ENCODE measurements at places on chromosomes 16 and 17.

DNA sequence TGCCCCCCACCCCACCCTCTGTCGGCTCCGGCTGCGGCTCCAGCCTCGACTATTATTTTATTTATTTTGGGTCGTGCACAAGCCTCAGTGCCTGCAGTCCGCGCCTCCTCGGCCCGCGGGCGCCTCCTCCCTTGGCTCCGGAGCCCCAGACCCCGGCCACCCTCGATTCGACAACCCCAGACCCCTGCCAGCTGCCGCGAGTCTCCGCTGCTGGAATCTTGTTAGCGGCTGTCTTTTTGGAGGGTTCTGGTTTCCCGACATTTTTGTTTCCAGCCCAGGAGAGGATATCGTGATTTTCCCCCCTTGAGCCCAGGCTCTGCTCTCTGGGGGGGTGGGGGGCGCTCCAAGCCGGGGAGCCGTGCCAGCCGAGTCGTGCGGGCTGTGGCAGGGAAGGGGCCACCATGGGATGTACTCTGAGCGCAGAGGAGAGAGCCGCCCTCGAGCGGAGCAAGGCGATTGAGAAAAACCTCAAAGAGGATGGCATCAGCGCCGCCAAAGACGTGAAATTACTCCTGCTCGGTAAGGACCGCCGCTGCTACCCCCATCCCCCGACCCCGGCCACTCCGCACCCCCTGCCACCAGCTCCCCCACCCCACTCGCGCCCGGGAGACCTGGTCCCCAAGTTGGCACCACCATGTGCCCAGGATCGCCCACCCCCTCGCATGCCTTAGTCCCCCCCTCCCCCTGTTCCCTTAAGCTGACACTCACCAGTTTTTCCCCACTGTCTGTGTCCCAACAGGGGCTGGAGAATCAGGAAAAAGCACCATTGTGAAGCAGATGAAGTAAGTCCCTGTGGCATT is 746 bp downstream of the GNAO1 start:
- no peak for DNase-seq

- no peak for DNase-seq
Measured at GRCh38 chr16:54647725-54648221, 282.9 kb upstream of the IRX5 start.

DNA sequence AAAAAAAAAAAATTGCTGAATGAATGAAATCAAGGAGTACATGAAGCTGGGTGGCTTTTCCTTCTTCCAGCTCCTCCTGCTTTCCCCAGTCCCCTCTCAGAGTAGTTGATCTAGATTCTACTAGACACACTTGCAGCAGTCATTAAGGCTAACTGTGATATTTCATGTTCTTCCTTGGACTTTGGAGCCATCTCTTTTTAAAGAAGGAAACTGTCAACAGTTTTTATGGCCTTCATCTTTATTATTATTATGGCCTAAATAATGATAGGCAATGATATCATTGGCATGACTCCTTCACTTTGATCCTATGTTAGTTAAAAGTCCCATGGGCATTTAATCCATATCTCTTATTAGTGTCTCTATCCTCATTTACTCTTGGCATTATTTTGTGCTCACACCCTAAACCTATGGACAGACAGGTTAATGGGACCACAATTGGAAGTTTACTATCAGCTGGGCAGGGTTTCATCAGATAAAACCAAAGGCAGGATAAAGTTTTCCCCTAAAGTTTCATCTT is 9.7 kb downstream of the C17orf78 start:
- no peak for DNase-seq

DNA sequence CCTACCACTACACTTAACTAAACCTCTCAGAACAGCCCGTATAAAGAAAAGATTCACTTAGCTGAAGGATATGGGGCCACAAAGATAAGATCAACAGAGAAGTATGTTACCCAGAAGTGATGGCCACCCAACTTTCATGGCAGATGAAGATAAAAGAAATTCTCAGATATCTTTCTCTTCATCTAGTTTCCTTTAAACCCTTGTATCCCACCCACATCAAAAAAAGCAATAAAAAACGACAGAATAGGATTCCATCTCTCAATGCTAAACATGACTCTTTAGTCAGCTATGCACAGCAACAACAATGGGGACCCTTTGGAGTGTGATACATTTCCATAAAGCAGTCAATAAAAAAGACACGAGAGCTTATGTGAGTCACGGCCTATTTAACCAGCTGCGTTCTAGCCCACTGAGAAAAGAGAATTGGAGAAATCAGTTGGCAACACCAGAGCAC is 86.6 kb downstream of the SNX11 start:
- DNase-seq, result peak; percentile 19

- DNase-seq, result no peak
Measured at GRCh38 chr16:3140603-3141427, 6.0 kb downstream of the ZNF213 start.

DNA sequence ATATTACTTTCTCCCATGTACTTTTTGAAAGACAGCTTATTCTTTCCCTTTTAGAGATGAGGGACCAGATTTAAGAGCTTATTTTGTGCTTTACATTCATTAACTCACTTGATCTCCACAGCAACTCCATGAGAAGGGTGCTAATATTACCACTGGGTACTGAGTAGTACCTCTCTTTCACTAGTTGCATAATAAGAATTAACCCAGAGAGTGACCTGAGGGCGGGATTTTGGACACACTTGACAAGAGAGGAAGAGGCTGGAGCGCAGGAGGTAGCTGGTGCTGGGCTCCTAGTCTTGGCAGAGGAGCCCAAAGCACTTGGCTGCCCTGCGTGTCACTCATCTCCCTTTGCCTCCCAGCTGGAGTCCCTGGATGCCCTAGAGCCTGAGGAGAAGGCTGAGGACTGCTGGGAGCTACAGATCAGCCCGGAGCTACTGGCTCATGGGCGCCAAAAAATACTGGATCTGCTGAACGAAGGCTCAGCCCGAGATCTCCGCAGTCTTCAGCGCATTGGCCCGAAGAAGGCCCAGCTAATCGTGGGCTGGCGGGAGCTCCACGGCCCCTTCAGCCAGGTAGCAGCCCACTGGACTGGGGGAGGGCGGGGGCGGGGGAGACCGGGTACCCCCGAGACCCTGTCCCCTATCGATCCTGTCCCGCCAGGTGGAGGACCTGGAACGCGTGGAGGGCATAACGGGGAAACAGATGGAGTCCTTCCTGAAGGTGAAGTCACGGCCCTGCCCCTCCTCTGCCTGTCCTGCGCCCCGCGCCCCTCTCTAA is 1.7 kb upstream of the MAZ start:
- DNase-seq, result no peak

DNA sequence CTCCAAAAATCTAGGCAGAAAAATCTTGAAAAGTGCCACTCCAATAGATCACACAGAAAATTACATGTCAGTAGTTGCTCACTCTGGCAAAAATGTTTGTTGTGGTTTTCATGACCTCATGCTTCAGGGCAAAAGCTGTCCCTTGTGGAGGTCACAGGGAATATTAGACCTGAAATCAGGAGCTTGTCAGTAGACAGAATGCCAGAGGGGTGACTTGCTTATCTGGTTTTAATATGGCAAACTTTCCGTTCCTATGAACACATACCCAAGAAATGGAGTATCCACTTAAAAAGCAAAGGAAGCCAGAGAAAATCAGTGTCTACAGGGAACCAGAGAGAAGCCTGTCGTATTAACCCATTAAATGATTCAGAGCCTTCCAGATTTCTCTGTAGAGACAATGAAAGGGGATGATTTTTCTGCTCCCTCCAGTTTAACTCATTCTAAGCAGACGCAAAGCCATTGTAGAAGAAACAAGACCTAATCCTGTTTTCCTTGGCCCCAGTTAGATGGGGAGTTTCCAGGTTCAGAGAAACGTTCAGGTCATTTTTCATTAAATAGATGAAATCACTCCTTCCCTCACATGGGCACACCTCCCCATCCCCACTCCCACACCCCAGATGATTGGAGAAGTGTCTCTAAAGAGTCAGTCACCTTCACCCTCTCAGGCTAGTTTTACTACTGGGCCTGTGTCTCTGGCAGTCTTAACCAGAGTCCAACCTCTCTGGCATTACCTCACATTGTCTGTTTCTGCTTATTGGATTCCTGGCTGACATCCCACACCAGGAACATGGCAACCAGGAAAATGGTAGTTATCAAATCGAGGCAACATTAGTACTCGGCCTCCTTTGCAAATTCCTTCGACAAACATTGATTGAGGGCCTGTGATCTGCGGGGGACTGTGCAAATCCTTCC is 6.0 kb downstream of the SOX9 start:
- DNase-seq, result no peak

DNA sequence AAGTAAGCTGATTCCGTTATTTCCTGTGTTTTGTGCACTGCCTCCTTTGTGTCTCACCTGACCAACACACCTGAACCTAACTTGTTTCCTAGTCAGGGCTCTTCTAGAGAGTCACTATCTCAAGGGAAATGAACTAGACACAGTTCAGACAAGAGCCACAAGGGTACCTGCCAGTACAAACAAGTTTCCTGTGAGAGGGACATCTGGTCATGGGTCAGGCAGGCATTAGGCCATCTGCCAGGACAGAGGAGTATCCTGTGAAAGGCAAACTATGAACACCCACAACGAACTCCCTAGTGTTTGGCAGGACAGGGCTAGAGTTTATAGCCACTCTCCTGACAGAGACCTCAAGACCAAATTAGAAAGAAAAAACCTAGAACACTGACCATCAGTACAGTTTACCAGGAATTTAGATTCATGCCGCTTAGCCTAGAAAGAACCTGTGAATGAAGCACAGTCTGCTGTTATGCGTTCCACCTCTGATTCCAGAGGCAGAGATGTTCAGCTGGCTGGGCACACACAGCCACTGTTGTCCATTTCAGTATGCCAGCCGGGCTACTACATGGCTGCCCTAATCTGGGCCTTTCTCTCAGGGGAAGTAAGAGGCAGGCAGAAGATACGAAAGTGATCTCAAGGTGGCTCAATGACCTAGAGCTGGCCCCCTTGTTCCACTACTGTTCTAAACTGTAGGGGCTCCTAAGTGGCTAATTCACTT is 20.7 kb upstream of the GLG1 start:
- DNase-seq, result no peak

DNA sequence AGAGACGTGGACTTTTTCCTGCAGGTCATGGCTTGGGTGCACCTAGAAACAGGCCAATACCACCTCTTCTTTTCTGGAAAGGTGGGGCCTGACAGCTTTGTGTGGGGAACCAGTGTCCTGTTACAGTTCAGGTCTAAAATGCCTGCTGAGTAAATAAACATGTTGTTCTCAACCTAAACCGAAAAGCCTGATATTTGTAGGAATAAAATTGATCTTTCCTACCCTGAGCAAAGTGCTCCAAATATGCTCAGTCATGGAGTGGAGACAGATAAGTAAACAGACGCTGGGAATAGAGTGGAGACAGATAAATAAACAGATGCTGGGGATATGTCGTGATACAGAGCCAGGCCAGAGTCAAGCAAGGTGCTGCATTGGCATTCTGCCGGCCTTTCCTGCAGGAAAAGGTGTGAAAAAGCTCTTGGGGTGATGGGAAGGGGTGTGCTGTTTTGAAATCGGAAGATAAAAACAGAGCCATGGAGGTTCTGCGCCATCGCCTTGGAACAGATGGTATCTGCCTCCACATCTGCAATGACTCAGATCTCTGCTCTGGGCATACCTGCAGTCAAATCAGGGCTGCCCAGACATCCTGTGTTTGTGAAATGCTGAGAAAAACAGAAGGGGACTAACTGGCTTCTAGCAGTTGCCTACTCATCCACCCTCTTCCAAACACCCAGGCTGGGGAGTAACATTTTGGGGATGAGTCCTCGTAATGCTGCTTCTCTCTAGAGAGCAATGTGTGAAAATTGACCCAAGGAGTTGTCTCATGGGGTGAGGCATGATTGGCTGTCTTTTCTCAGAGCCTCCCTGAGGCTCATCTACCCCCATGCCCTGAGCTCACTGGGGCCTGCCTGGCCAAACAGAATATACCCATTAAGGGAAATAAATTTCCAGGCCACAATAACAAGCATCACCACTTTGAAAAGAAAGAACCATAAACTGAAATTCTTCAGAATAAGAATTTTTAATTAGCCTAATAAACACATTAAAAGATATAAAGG is 16.8 kb upstream of the TRPV2 start:
- no peak for DNase-seq

- DNase-seq, result no peak
Measured at GRCh38 chr17:34318474-34318873, 761 bp upstream of the CCL8 start.

DNA sequence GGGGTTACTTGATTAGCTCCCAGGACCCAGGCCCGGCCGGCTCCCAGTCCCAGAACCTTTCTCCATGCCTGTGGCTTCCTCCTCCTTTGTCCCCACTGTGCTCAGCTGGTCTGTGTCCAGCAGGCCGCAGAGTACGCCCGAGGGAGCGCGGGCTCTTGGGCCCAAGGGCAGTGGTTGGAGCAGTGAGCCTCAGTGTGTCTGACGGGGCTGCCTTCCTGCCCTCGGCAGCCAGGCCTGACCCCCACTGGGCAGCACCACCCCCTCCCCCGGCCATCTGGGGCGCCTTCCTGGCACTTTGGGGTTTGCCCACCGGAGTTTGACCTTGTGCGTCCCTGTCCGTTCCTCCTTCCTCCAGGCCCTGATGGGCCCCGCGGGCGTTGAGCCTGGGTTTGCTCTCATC is 62.4 kb upstream of the PVALEF start:
- DNase-seq, result no peak

GRCh38 chr16:87274794-87275193 is 42.4 kb downstream of the C16orf95 start:
- no peak for DNase-seq

DNA sequence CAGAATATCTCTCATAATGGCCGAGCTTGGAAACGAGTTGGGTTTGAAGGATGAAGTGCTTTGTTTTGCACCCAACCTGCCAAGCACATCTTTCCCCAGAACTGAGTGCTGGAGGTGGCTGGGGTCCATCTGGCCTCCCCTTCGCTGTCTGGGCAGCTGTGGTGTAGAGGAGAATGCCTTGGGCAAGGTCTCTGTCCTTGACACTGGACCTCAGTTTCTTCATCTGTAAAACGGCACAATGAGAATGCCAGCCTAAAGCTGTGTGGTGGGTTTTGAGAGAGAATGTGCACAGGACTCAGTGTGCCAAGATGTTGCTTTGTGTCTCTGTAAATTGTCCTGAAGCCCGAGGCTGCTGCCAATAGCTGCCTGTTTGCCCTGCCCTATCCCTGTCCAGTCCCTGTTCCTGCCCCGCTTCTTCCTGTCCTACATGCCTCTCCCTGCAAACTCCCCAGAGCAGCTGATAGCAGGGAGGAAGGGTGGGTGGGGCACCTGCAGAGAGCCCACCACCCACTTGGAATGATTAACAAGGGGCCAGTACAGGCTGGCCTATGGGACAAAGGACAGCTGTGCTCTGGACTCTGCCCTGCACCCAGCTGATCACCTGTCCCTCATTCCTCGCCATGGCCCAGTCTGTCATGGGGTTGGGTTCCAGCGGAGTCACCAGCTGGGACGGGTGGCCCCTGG is 15.3 kb downstream of the LASP1 start:
- DNase-seq, result no peak

GRCh38 chr17:42548070-42548837 is 4.5 kb upstream of the HSD17B1 start:
- DNase-seq, result peak; percentile 81

- DNase-seq, result no peak
Measured at GRCh38 chr16:56542039-56542438, 22.2 kb upstream of the BBS2 start.

- no peak for DNase-seq
Measured at GRCh38 chr16:71350821-71351557, 7.5 kb upstream of the CALB2 start.

GRCh38 chr16:67542464-67542863 is 13.8 kb downstream of the RIPOR1 start:
- peak; percentile 94 for DNase-seq
